ENCODE measurements at places on chromosomes 7 and 10. TPM values are rescaled to one million over a fixed set of nuclear protein-coding genes. Genes with fewer than 3 reads are reported as not detected.

- H3K27ac ChIP-seq, result no peak overlapping the region
- no peak overlapping the region for H3K4me3 ChIP-seq
- no peaks in the 10 kb centered on the region for H3K36me3 ChIP-seq
- DNase-seq, result no peak
Observed at GRCh38 chr10:111089293-111089692, 12.5 kb downstream of the ADRA2A start.

GRCh38 chr7:26590709-26591108 is 273.7 kb downstream of the SKAP2 start:
- no peaks in the 10 kb centered on the region for H3K27me3 ChIP-seq
- H3K4me3 ChIP-seq, result no peak overlapping the region
- peaks cover 10% of the 10 kb centered on the region for H3K4me1 ChIP-seq
- H3K27ac ChIP-seq, result no peak overlapping the region
- no peak for DNase-seq

Gene RTKN2
- 0.53 TPM for total RNA-seq

DNA sequence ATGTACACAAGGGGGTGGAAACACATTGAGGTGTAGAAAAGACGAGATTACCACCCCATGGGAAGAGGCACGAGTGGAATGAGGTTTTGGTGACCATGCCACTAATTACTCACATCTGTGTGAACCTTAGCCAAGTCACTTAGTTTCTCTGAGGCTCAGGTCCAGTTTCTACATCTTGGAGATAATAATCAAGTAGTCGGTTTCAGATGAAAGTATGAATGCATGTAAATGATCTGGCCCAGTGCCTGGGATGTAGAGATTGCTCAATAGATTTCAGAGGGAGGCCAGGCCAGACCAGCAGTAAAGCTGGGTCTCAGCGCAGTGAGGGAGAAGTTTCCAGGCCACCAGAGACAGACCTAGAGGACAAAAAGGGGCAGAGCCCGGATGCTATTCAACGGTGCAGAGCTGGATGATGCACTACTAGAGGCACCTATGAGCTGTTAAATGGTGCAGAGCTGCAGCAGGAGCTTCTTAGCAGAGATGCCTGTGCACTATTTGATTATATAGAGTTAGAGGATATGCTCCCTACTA is 725.1 kb downstream of the GRID1 start:
- no peak for DNase-seq
- no peak overlapping the region for H3K4me3 ChIP-seq
- H3K4me1 ChIP-seq, result no peaks in the 10 kb centered on the region
- H3K27me3 ChIP-seq, result no peaks in the 10 kb centered on the region
- no peaks in the 10 kb centered on the region for H3K36me3 ChIP-seq
- H3K27ac ChIP-seq, result no peak overlapping the region

Gene LFNG
- 208 TPM for total RNA-seq

DNA sequence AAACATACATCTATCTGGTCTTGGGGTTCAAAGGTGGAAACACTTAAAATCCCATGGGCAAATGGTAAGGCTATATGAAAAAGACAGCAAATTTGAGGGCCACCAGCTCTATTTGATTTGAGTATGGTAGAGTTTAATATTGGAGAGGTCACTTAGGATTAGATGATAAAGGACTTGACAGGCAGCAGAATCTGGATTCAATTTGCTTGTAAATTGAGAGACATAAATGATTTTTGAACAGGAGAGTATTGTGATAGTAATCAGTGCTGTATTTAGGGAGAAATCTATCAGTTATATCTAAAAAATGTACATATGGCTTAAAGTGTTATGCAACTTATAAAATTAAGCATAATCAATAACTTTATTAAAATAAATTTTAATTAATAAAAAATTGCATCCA is 155.2 kb downstream of the SEMA3A start:
- no peaks in the 10 kb centered on the region for H3K36me3 ChIP-seq
- H3K4me1 ChIP-seq, result no peaks in the 10 kb centered on the region
- H3K4me3 ChIP-seq, result no peak overlapping the region
- no peak overlapping the region for H3K27ac ChIP-seq

- no peaks in the 10 kb centered on the region for H3K4me1 ChIP-seq
- no peak overlapping the region for H3K4me3 ChIP-seq
- DNase-seq, result peak; percentile 7
- H3K36me3 ChIP-seq, result peaks cover 4% of the 10 kb centered on the region
Observed at GRCh38 chr10:93006435-93007039, 54.1 kb upstream of the CYP26C1 start.

- DNase-seq, result no peak
- no peaks in the 10 kb centered on the region for H3K4me1 ChIP-seq
- no peaks in the 10 kb centered on the region for H3K36me3 ChIP-seq
- no peak overlapping the region for H3K27ac ChIP-seq
Observed at GRCh38 chr10:69303632-69304051, 25.3 kb downstream of the HK1 start.

DNA sequence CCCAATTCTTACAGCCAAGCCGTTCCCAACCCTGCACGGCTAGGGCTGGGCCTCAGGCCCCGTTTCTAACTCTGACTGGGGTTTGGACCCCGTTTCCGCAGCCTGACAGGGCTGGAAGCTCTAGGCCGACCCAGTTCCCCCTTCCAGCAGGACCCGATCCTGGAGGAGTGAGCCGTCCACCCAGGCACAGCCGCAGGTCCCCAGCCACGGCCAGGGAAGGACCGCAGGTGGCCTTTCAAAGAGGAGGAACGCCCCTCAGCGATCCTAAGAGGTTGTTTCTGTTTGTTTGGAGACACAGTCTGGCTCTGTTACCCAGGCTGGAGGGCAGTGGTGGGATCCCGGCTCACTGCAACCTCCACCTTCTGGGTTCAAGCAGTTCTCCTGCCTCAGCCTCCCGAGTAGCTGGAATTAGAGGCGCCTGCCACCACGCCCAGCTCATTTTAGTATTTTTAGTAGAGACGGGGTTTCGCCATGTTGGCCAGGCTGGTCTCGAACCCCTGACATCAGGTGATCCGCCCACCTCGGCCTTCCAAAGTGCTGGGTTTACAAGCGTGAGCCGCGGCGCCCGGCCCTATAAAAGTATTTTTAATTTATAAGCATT is 778 bp upstream of the GET4 start:
- H3K27ac ChIP-seq, result peak overlapping the region; percentile 71
- H3K4me1 ChIP-seq, result peaks cover 21% of the 10 kb centered on the region
- H3K27me3 ChIP-seq, result no peaks in the 10 kb centered on the region

DNA sequence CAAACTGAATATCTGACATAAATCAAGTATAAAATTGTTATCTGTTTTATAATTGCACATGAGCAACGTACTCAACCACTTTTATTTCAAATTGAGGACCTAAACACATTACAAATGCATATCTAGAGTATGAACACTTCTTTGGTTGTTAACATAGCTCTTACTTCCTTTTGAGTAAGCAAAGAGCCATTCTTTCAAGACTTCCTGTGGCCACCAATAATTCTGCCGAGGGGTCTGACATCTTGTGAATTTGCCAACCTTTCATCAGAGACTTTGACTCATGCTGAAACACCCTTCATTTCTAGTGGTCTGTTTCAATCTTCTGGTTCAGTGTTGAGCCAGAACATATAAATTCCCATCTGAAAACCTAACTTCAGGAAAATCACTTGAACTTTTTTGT is 59.4 kb downstream of the CDK14 start:
- H3K27ac ChIP-seq, result peak overlapping the region; percentile 65
- no peak for DNase-seq
- no peaks in the 10 kb centered on the region for H3K27me3 ChIP-seq
- H3K4me1 ChIP-seq, result peaks cover 24% of the 10 kb centered on the region

Gene CLIP2
- 49.5 TPM for total RNA-seq

DNA sequence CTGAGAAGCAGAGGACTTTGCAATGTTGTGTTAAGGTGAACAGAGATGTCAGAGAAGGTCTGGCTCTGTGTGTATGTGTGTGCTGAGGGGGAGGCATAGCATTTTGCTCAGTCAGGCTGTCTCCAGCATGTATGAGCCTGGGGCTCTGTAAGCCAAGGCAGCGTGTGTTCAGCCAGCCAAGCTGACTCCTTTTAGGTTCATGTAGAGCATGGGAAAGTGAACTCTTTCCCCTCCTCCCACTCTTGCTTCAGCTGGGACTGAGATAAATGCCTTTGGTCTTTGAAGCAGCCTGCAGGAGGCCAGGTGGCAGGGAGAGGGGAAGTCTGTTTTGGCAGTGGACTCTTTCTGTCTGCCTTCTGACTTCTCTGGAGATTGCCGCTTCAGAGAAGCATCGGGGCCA is 3.8 kb downstream of the SFXN2 start:
- no peak overlapping the region for H3K4me3 ChIP-seq
- peaks cover 8% of the 10 kb centered on the region for H3K4me1 ChIP-seq
